Fibroblast of lung (primary cell): ENCODE measurements at places on chromosomes 2 and 18. TPM values are rescaled to one million over a fixed set of nuclear protein-coding genes. Genes with fewer than 3 reads are reported as not detected.

The RPL37A gene
- 1,592 and 1,688 TPM in 2 replicates for polyA plus RNA-seq

DNA sequence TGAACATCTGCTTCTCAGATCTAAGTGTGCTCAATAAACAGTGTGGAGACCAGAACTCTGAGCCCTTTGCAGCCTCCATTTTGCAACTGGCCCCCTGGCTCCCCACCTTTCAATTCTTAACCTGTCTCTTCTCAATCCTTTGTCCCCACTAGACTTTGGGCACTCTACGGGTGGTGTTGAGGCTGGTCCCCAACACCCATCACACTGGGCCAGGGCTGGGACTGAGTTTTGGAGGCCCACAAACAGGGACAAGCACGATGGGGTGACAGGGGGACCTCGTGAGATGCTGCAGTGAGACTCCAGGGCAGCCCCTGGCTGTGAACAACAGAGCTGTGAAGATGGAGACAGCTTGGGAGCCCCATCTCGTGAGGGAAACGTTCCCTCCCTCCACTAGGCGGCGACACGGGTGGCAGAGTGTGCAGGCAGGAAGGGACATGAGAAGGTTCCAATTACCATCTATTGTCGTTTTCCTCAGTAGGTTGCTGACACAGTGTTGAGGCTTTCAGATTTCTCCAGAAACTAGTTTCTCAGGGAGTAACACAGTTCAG is 1.2 kb downstream of the ANKMY1 start:
- peaks cover 5% of the 10 kb centered on the region for H3K4me1 ChIP-seq
- H3K4me3 ChIP-seq: no peak overlapping the region
- no peaks in the 10 kb centered on the region for H3K36me3 ChIP-seq
- no peak overlapping the region for H3K27ac ChIP-seq
- DNase-seq: peak; percentile 39
- no peaks in the 10 kb centered on the region for H3K27me3 ChIP-seq

GRCh38 chr18:48345596-48345995 is 63.6 kb downstream of the ZBTB7C start:
- no peaks in the 10 kb centered on the region for H3K4me1 ChIP-seq
- no peaks in the 10 kb centered on the region for H3K36me3 ChIP-seq
- no peak overlapping the region for H3K27ac ChIP-seq
- H3K4me3 ChIP-seq: no peak overlapping the region
- H3K27me3 ChIP-seq: no peaks in the 10 kb centered on the region

GRCh38 chr2:120044336-120044735 is 31.5 kb downstream of the EPB41L5 start:
- H3K4me1 ChIP-seq: no peaks in the 10 kb centered on the region
- no peak for DNase-seq
- H3K36me3 ChIP-seq: no peaks in the 10 kb centered on the region
- no peak overlapping the region for H3K4me3 ChIP-seq
